ENCODE measurements at places on chromosomes 12 and 14. TPM values are rescaled to one million over a fixed set of nuclear protein-coding genes. Genes with fewer than 3 reads are reported as not detected.
A peak's percentile ranks its signal among the peaks of the same experiment; 100 is the strongest.

KLRB1 gene
- total RNA-seq: 10.5 TPM

DNA sequence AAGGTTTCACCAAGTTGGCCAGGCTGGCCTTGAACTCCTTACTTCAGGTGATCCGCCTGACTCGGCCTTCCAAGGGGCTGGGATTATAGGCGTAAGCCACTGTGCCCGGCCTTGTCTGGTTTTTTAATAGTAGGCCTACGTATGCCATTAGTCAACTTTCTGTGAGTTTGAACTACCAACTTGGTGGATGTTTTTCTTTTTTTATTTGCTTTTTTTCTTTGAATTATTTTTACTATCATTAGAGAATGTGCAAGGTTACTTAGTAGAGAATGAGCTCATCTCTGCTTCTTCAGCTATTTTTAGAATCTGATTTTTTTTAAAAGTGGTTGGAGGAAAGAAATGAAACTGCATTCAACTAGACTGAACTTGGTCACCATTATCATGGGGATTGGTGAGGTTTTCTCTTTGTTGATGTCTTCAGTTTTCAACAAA lies 51.4 kb downstream of the HMGA2 start:
- H3K4me3 ChIP-seq: no peak overlapping the region
- H3K27me3 ChIP-seq: peaks cover 8% of the 10 kb centered on the region
- H3K4me1 ChIP-seq: peaks cover 3% of the 10 kb centered on the region
- DNase-seq: no peak
- H3K27ac ChIP-seq: no peak overlapping the region

DNA sequence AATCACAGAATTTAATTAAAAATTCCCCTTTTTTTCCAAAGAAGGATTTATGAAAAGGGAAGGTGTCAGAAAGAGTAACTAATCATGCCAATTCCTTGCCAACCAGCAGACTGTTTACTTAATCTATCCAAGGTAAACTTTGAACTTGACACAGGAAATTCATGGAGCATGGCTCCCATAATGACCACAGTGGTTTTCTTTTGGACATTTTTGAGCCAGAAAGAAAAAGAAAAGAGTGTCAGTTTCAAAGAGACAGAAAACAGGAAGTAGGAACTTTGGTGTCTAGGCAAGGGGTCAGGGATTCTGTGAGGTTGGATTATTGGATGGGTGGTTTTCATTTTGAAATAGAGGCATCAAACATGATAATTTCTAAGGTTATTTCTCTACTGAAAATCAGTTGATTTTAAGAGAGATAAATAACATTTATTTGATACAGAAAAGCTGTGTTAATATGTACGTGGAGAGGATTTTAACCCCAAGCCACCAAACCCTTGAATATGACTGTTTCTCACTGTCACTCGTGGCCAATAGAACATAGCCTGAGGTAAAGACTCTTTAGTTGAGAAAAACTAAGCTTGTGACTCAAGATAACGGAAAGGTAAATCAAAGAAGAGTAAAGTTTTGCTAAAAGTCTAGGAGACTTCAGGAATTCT lies 196.1 kb downstream of the TTC6 start:
- no peaks in the 10 kb centered on the region for H3K27me3 ChIP-seq
- no peak for DNase-seq
- H3K27ac ChIP-seq: no peak overlapping the region
- no peak overlapping the region for H3K4me3 ChIP-seq
- H3K4me1 ChIP-seq: no peaks in the 10 kb centered on the region
- H3K36me3 ChIP-seq: no peaks in the 10 kb centered on the region

DNA sequence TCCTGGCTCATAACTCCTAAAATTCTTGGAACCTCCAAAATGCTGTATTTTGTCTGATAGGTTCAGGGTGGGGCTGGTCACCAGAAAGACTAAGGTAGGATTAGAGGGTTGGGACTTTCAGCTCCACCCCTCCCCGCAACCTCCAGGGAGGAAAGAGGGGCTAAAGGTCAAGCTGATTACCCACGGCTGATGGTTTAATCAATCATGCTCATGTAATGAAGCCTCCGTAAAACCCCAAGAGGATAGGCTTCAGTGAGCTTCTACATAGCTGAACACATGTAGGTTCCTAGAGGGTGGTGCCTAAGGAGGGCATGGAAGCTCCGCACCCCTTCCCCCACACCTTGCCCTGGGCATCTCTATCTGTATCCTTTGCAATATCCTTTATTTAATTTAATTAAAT lies 60.0 kb downstream of the DGLUCY start:
- H3K27me3 ChIP-seq: no peaks in the 10 kb centered on the region
- H3K27ac ChIP-seq: no peak overlapping the region
- no peak for DNase-seq
- H3K4me1 ChIP-seq: peaks cover 11% of the 10 kb centered on the region
- peaks cover 6% of the 10 kb centered on the region for H3K36me3 ChIP-seq
- H3K4me3 ChIP-seq: no peak overlapping the region

DNA sequence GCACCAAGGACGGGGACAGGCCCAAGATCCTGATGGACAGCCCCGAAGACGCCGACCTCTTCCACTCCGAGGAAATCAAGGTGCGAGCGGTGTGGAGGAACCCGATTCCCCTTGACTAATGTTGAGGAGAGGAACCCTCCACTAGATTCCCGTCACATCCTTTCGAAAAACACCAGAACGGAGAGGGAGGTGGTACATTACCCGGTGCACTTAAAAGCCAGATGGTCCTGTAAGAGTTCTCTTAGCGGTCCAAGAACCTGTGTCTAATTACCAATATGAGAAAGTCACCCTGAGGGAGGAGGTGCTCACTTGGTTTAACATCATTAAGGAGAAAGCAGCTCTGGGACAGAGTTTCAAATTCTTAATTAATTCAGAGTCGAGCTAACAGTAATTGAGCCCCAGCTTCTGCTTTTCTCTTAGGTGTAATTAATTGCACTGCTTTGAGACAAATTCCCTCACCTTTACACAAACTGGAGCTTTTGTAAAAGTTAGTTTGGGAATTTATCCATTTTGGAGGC lies 450 bp downstream of the PRKAB1 start:
- peak overlapping the region; percentile 78 for H3K27ac ChIP-seq
- no peak for DNase-seq
- no peaks in the 10 kb centered on the region for H3K27me3 ChIP-seq

All from natural killer cell treated with Interleukin-12 subunit alpha and Interleukin-12 subunit beta and Interleukin-15 and Interleukin-18, amount 100 ng/mL, for 72 hours (primary cell).